ENCODE measurements at places on chromosomes 4 and X.

DNA sequence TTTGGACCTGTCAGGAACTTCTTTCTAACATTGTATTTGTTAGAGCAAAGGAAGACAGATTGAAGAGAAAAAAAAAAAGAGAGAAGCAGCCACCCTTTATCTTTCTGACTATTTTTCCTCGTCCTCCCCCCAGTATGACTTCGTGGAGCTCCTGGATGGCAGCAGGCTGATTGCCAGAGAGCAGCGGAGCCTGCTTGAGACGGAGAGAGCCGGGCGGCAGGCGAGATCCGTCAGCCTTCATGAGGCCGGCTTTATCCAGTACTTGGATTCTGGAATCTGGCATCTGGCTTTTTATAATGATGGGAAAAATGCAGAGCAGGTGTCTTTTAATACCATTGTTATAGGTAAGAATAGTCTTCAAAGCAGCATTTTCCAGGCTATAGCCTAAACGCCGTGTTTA, 237.7 kb downstream of the DCTD start:
- H3K36me3 ChIP-seq: no peaks in the 10 kb centered on the region
- no peak for DNase-seq
- no peak overlapping the region for H3K4me3 ChIP-seq
- H3K27me3 ChIP-seq: no peaks in the 10 kb centered on the region
- no peaks in the 10 kb centered on the region for H3K4me1 ChIP-seq

DNA sequence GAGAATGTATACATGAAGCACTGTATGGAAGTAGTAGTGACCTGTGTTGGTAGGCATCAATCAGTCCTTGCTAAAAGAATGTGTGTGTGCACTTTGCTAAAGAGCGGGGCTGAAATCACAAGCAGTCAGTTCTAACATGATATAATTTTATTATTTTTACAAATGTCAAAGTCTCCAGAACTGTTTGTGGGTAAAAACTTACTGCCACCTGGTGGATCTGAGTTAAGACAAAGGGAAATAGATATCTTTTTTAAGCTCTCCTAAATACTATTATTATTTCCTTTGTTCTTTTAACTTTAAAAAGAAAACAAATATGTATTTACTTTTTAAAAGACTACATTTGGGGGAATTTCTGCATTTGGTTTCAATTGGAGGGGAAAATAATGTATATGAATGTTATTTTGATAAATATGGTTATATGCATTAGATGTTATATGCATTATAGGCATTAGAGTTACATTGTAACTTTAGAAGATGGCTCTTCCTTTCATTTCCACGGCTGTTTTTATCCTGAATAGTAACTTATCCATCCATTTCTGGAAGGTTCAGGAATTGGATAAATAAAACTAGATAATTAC, 7.8 kb upstream of the CLOCK start:
- H3K4me3 ChIP-seq: no peak overlapping the region
- H3K27ac ChIP-seq: no peak overlapping the region
- DNase-seq: no peak
- no peaks in the 10 kb centered on the region for H3K36me3 ChIP-seq

- DNase-seq: no peak
- H3K27me3 ChIP-seq: no peaks in the 10 kb centered on the region
- H3K4me1 ChIP-seq: no peaks in the 10 kb centered on the region
- H3K4me3 ChIP-seq: no peak overlapping the region
- H3K36me3 ChIP-seq: no peaks in the 10 kb centered on the region
- no peak overlapping the region for H3K27ac ChIP-seq
Measured at GRCh38 chr4:5973486-5974220, 44.6 kb downstream of the C4orf50 start.

GRCh38 chr4:184473499-184474262, 669 bp downstream of the IRF2 start:
- DNase-seq: no peak
- H3K4me3 ChIP-seq: peak overlapping the region; percentile 100
- peak overlapping the region; percentile 98 for H3K27ac ChIP-seq
- H3K36me3 ChIP-seq: no peaks in the 10 kb centered on the region
- H3K4me1 ChIP-seq: peaks cover 17% of the 10 kb centered on the region

DNA sequence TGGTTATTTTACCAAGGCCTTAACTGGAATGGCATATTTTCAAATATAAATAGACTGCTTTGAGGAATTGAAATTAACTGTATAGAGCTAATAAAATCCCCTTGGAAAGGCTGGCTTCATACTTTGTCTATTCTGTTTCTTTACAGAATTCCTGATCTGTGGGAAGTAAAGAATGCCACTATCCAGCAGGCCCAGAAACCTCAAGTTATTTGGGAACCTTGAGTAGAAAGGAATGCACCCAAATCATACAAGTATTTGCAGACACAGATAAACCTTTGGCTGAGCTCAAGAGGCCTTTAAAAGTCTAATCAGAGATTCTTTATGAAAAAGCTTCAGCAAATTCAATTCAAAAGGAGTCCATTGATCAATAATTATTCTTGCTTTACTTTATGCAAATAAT, 975.7 kb upstream of the PABPC4L start:
- no peaks in the 10 kb centered on the region for H3K36me3 ChIP-seq
- no peak overlapping the region for H3K27ac ChIP-seq
- no peaks in the 10 kb centered on the region for H3K27me3 ChIP-seq
- DNase-seq: no peak
- no peaks in the 10 kb centered on the region for H3K4me1 ChIP-seq

GRCh38 chrX:17563515-17563914, 173.8 kb upstream of the SCML1 start:
- H3K4me1 ChIP-seq: peaks cover 25% of the 10 kb centered on the region
- H3K4me3 ChIP-seq: no peak overlapping the region
- no peak for DNase-seq
- no peaks in the 10 kb centered on the region for H3K36me3 ChIP-seq

- peaks cover 6% of the 10 kb centered on the region for H3K36me3 ChIP-seq
- H3K4me1 ChIP-seq: no peaks in the 10 kb centered on the region
- no peak overlapping the region for H3K4me3 ChIP-seq
Measured at GRCh38 chr4:145154573-145154972, 25.8 kb downstream of the OTUD4 start.
